Left hindlimb (tissue), 1 donor: ENCODE measurements at places on chromosomes 12 and 14.

GRCh38 chr12:131413006-131413405 is 297.9 kb upstream of the SFSWAP start:
- no peak for DNase-seq

- DNase-seq, result no peak
Measured at GRCh38 chr12:47636908-47637780, 68.7 kb downstream of the RPAP3 start.

DNA sequence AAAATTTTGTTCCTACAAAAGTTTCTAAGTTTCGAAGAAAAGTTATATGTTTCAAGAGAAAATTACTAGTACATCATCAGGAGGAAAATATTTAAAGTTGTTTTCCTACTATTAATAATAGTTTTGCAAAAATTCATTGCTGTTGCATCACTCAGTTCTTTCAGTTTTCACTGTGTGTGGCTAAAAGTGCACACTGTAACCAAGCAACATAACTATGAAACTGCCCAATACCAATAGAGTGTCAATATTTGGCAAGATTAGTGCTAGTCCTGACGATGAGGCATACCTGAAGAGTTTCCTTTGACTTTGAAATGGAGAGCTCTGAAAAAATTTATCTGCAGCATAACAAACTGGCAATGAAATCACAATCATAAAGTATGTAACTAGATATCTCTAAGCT is 194.3 kb downstream of the CPNE8 start:
- no peak for DNase-seq

DNA sequence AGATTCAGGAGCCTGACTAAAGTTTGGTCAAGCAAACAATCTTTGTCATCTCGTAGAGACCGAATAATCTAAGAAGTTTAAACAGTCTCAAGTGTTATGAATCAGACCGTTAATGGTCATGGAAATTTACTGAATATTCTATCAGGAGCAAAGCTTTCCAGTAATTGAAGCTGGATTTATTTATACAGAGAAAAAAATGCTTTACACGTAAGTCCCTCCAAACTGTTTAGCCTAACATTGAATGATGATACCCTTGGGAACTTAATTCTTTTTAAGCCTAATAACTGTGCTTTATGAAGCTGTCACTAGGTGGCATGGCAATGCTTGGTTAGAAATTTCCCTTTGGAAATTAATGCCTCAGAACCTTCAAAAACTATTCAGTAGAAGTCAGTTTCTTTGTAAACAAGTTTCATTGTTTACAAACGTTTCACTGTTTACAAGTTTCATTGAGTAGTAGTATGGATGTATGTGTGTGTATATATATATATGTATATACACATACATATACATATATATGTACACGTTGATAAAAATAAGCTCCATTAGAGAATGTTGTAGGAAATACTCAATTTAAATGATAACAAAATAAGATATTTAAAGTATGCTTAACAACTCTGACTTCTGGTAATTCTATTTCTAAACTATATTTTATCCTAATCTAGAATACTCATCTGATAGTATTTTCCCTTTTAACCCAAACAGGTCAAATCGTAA is 32.1 kb downstream of the DEPDC4 start:
- no peak for DNase-seq

- no peak for DNase-seq
Measured at GRCh38 chr14:73287071-73287470, 49.8 kb downstream of the PAPLN start.

GRCh38 chr14:69932391-69932790 is 53.2 kb downstream of the SMOC1 start:
- no peak for DNase-seq

DNA sequence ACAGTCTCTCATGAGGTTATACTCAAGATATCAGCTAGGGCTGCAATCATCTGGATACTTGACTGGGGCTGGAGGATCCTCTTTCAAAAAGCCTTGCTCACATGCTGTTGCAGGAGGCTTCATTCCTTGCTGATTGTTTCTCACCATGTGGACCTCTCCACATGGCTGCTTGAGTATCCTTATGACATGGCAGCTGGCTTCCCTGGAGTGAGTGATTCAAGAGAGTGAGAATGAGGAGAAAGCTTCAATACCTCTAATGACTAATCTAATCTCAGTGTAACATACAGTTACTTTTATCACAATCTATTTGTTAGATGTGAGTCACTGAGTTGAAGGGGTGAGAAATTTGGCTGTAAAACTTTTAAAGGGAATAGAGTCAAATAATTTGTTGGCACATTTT is 14.4 kb upstream of the SDR39U1 start:
- DNase-seq, result no peak

DNA sequence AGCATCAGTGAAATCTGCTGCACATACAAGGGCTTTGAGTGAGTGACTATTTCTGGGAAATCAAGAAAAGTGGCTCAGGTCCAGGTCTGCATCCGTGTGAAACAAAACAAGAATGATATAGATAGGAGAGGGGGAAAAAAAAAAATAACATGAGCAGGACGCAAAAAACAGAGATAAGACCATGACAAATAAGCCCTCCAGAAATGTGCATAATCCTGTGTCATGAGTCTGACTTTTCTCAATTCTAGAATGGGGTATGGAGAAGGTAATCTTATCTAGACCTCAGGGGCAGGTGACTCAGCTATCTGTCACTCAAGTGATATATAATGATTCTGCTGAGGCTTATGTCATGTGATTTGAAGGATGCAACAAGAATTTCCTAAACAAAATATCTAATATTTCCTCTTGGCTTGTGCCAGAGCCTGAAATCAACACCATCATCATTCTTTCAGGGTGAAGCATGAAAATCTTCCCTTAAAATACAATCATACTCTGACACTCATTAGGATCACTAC is 250.0 kb downstream of the PHLDA1 start:
- no peak for DNase-seq

- no peak for DNase-seq
Measured at GRCh38 chr14:81886588-81886987, 352.9 kb upstream of the SEL1L start.

DNA sequence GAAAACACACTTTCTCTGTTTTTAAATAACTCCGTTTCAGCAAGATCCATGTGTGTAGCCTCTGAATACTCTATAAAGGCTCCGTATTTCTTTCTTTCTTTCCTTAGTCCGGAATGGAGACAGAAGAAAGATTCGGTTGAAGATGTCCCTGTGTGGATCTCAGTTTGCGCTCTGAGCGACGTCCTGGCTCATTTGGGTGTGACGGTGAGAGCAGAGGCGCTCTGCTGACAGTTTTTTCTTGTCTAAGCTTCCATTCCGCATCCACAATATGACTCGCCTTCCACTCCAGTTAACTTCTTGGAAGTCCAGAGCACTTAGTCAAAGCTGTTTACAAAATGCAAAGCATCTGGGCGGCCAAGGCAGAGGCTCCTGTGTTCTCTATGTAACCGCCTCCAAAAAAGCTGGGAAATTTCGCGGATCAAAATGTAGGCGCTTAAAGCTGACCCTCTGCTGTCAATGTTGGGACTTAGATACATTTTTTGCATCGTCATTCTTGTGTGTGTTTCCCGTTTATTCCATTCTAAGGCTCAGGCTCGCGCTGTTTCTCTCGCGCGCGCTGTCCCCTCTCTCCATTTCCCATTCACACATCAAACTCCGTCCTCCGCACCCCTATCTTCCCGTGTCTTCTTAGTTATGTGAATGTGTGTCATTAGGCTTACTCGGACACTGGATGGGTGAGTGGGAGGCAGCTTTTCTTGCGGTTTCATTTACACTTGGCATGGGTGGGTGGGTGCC is 880 bp upstream of the FLRT2 start:
- DNase-seq, result peak; percentile 69

GRCh38 chr14:101789222-101789621 is 27.7 kb downstream of the PPP2R5C start:
- DNase-seq, result no peak

GRCh38 chr14:101893759-101894158 is 70.6 kb upstream of the DYNC1H1 start:
- no peak for DNase-seq

GRCh38 chr12:75455839-75456238 is 24.7 kb upstream of the GLIPR1 start:
- no peak for DNase-seq

GRCh38 chr12:57836442-57837375 is 9.8 kb downstream of the CTDSP2 start:
- peak; percentile 90 for DNase-seq

GRCh38 chr12:109910969-109911348 is 10.9 kb downstream of the TCHP start:
- DNase-seq, result no peak

DNA sequence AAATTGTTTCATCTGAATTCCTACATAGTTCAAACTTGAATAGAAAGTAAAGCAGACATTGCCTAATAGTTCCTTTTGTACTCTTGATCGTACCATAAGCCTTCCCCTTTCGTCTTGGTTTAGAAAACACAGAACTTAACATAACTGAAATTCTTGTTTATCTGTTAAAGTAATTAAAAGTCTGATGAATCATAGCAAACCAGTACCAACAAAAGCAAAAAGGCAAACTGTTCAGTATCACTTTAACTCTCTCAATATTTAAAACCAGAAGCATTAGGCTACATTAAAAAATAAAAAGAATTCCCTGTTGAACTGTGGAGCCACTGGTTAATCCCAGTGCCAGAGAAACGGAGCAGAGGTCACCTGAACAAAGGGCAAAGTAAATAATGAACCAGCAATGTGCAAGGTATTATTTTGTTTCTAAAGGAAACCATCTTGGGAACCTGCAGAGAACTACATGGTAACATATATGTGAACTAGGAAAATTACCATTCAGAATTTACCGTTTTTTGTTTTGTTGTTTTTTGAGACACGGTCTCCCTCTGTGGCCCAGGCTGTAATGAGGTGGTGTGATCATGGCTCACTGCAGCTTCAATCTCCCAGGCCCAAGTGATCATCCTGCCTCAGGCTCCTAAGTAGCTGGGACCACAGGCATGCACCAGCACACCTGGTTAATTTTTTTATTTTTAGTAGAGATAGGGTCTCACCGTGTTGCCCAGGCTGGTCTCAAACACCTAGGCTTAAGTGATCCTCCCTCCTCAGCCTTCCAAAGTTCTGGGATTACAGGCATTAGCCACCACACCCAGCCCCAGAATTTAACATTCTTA is 17.1 kb upstream of the HIGD1C start:
- no peak for DNase-seq

DNA sequence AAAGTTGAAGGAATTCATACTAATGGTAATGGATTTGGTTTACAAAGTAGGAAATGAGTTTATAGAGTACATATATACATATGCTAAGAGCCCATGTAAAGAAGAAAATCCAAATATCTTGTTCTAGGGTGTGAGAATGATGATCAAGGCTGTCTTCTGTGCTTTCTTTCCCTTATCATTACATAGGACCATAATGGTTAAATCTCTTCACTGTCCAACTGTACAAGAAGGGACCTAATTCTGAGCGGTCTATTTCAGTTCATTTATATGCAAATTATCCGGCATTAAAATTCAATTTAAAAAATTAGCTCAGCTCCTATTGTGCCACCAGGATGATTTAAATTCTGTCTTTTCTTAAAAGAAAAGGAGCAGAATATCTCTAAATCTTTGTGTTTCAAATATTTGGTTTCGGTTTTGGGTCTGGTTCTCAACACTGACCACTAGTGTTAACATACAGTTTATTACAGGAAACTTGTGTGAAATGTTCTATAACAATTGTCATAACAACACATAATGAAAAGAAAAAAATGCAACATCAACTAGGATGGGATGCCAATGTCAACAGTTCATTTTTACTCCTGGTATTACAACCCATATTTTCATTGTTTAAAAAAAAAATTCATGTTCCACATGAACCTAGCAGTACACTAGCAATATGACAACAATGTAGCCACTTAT is 16.8 kb downstream of the OR4K1 start:
- no peak for DNase-seq
